ENCODE measurements at places on chromosomes 2 and 18.

GRCh38 chr2:8457092-8457481, 224.8 kb upstream of the ID2 start:
- peak; percentile 36 for DNase-seq

DNA sequence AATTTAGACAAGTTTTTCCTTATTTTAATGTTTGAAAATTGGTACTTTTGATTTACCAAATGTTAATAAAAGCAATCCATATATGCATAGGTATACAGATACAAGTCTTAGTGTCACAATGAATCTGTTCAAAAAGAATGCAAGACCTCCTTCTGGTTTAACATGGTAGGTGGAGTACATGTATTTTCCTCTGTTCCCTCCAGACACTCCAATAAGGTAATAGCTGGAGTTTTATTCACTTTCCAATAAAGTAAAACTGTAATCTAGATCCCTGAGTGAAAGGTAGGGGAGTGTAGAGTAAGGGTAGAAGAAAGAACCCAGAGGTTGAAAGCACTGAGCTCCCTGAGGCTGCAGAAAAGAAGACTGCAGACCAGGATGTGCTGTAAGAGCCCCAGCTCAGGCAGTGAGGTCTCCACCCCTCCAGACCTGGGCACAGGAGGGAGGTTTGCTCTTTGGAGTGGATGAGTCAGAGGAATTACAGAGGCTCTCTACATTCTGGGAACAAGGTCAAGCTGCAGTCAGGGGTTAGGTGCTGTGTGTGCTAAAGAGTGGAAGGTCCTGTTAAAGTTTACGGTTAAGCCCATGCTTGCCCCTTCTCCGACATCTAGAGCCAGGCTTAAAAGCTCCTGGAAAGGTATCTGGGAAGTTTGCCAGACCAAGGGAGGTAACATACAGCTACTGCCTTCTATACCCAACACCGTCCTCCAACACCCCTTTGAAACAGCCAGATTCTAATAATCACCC, 27.6 kb upstream of the STAT1 start:
- no peak for DNase-seq

DNA sequence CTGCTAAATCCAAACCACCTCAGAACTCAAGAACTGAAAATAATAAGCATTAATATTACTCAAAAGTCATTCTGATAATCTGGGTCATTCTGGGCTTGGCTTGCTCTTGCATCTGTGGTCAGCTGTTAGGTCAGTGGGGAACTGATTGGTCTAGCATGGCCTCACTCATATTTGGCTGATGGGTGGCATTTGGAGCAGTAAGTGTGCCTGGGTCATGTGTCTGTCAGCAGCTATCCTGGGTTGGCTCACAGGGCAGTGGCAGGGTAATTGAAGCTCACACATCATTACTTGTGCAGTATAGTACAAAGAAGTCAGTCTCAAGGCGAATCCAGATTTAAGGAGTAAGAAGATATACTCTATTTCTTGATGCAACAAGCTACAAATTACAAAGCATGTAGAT, 9.6 kb downstream of the RPL37A start:
- DNase-seq: no peak

GRCh38 chr2:71694501-71695234, 241.3 kb downstream of the DYSF start:
- no peak for DNase-seq

DNA sequence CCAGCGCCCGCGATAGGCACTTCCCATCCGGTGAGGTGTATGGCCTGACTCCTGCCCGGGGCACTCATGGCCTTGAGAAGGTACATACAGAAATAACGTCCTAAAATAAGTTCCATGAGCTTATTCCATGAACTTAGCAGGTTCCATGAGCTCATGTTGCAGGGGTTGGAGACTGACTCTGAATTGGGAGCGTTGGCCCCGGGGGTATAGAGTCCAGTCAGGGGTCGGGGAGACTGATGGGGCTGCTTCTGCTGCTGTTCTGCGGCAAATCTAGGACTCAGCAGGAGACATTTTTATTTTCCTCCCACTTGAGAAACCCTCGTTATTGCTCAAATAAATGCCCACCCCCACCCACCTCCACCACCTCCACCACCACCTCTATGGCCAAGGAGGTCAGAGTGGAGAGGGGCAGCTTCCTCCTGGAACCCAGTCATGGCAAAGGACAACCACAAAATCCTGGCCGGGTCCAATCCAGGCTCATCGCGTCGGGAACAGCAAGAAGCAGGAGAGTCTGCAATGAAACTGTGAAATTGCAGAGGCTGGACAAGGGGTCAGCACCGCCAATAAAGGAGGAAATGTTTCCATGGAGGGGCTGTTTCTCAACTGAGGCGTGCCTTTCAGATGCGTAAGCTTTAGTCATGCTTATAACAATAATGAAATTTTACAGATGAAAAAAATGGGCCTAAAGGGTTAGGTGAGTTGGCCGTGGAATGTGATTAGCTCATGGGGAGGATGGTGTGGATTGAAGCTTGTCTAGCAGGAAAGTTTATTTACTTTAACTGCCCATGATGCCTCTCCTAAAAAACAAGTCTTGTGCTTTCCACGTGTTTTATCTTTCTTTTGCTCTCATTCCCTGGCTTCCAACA, 136.6 kb upstream of the ALKAL2 start:
- DNase-seq: no peak

GRCh38 chr2:223114170-223114569, 62.2 kb downstream of the KCNE4 start:
- no peak for DNase-seq

GRCh38 chr2:55365303-55365702, 54.4 kb downstream of the CCDC88A start:
- DNase-seq: no peak

DNA sequence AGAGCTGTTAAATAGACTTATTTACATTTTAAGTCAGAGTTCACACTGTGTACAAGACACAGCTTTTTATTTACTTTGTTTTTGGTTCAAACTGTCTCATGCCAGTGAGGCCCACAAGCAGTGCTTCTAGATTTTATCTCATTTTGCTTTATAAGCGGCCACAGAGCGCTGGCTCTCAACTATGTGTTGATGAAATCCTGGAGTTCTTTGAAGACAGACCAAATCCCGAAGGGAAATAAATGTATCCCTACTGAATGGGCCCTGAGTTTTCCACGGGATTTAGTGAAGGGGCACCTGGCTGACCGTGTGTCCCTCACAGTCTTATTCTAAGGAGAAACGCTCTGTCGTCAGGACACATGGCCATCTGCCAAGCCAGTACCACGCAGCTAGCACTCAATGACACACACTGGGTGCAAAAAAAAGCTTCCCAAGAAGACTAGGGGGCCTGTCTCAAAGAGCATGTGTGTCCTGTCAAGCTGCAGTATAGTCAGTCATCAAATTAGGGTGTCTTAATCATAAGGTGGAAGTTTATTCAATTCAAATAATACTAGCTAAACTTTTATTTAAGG, 23.4 kb downstream of the LYPD1 start:
- DNase-seq: no peak

GRCh38 chr2:199303728-199304177, 154.0 kb downstream of the SATB2 start:
- no peak for DNase-seq

DNA sequence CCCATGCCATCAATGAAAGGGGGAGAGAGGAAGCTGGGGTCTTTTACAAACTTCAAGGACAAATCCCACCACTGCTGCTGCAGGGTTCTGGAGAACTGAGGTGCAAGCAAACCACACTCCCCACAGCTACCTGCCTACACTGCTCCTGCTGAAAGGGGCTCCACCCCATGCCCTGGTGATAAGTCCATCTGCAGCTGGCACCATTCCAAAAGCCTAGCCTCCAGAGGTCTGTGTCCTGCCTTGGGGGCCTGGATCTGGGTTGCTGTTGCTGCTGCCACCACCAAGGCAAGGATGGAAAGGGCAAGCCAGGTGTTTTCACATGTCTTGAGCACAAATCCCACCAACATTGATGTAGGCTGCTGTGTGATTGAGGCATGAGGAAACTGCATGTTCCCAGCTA, 97.4 kb upstream of the UBE2E3 start:
- no peak for DNase-seq

- no peak for DNase-seq
Observed at GRCh38 chr2:6429210-6429986, 436.3 kb downstream of the CMPK2 start.

- DNase-seq: no peak
Observed at GRCh38 chr2:71129114-71129901, 721 bp downstream of the MCEE start.

- DNase-seq: peak; percentile 53
Observed at GRCh38 chr2:203718087-203718486, 11.6 kb downstream of the CD28 start.
